NCI-H524 (cell line): ENCODE measurements at places on chromosomes 2 and 18.

DNA sequence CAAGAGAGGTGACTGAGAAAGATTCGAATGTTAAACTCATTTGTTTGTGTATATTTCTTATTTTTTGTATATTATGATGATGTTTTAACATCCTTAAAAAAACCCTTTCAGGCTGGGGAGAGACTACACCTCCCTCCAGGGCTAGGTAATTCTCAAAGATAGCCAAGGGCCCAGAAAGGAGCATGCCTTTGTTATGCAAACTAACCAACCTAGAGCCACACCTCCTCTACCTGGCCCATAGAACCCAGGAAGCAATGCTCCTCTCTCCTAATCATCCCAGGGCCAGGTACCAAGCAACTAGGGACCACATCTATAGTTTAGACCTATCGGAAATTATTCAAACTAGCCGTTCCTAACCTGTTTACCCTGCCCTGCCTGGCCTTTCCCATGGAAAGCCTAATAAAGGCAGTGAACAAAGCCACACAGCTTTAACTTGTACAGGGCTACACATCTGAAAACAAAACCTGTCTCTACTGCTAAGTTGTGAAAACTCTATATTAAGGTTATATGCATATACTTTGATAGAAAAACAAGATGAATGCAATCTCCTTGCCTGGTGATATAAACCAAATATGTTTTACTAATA, 79.7 kb downstream of the COLEC12 start:
- no peak for DNase-seq

GRCh38 chr2:134109725-134110124, 144.1 kb upstream of the MGAT5 start:
- no peak for DNase-seq

GRCh38 chr2:235719146-235719942, 225.5 kb downstream of the AGAP1 start:
- DNase-seq, result no peak

GRCh38 chr18:51480407-51481261, 283.2 kb upstream of the MEX3C start:
- no peak for DNase-seq
